ENCODE measurements at places on chromosomes 3 and 15. TPM values are rescaled to one million over a fixed set of nuclear protein-coding genes. Genes with fewer than 3 reads are reported as not detected.

GRCh38 chr3:172518929-172519640 is 4.1 kb downstream of the TNFSF10 start:
- DNase-seq = no peak
- H3K27me3 ChIP-seq = no peaks in the 10 kb centered on the region
- H3K4me3 ChIP-seq = no peak overlapping the region
- no peak overlapping the region for H3K27ac ChIP-seq
- H3K36me3 ChIP-seq = no peaks in the 10 kb centered on the region

- H3K27ac ChIP-seq = no peak overlapping the region
- no peaks in the 10 kb centered on the region for H3K4me1 ChIP-seq
- no peak for DNase-seq
- no peaks in the 10 kb centered on the region for H3K27me3 ChIP-seq
- no peaks in the 10 kb centered on the region for H3K36me3 ChIP-seq
Observed at GRCh38 chr3:23331141-23331935, 128.2 kb downstream of the UBE2E2 start.

- DNase-seq = no peak
- H3K4me3 ChIP-seq = no peak overlapping the region
- H3K36me3 ChIP-seq = no peaks in the 10 kb centered on the region
- H3K27ac ChIP-seq = no peak overlapping the region
- no peaks in the 10 kb centered on the region for H3K4me1 ChIP-seq
- H3K27me3 ChIP-seq = no peaks in the 10 kb centered on the region
Observed at GRCh38 chr15:37446921-37447320, 346.6 kb upstream of the MEIS2 start.

DNA sequence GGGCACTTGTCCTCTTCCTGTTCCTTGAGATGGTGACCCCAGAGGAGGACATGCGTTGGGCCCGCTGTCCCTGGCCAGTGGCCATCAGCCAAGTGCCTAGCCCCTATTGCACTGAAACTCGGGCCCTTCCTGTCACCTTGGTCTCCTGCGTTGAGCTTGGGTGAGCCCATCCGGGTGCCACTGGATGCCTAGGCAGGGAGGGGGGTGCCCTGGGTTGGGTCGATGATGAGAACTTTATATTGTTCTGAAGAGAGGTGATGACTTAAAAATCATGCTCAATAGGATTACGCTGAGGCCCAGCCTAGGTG is 221.8 kb downstream of the SNRPN start:
- H3K4me3 ChIP-seq = no peak overlapping the region
- H3K27me3 ChIP-seq = no peaks in the 10 kb centered on the region
- H3K27ac ChIP-seq = no peak overlapping the region
- H3K4me1 ChIP-seq = no peaks in the 10 kb centered on the region

DNA sequence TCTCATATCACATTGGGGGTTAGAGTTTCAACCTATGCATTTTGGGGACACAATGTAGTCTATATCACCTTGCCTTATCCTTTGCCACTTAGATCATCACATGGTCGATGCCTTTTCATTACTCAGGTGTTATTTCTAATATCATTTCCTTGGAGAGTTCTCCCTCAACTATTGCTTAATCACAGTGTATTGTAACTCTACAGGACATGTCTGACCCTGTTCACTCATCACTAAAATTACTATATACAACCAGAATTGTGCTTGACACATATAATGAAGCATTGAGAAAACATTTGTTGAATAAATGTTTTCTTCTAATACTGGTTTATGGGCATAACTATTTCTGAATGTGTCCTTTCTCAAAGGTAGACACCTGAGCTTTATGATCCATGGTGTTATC is 207.4 kb downstream of the EPHA6 start:
- H3K4me1 ChIP-seq = no peaks in the 10 kb centered on the region
- H3K4me3 ChIP-seq = no peak overlapping the region
- H3K27ac ChIP-seq = no peak overlapping the region
- no peaks in the 10 kb centered on the region for H3K27me3 ChIP-seq
- no peaks in the 10 kb centered on the region for H3K36me3 ChIP-seq

DNA sequence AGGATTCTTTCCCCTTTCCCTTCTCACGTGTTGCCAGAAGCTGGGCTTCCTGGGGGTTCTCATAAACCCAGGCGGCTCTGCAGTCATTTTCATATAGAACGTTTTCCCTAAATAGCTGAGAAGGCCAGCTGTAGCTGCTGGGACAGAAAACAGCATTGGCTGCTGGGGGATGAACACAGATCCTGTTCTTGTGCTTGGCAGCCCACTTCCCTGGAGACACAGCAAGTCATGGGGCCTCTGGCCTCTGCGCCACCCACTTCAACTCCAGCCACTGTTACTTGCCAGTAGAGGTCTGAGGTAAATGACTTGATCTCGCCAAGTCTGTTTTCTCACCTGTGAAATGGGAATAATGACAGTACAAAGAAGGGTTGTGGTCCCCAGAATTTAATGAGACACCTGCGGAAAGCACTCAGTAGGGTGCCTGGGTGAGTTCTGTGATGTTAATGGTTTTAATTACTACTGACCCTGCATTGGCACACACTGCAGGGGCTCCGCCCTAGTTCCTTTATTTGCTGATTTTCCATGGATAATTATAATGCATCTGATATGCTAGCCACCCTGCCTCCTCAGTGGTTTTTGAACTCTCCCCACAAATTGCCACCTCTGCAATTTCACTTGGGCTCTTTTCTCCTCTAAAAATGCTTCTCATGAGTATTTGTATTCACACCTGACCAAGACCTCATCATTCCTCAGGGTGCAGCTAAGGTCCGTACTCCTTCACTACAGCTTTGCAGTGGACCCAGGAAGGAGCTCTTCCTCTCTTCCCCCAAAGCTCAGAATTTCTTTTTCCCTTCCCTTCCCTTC is 274.7 kb downstream of the RPLP1 start:
- H3K27ac ChIP-seq = no peak overlapping the region
- no peaks in the 10 kb centered on the region for H3K4me1 ChIP-seq
- no peaks in the 10 kb centered on the region for H3K36me3 ChIP-seq
- no peaks in the 10 kb centered on the region for H3K27me3 ChIP-seq
- no peak overlapping the region for H3K4me3 ChIP-seq

- no peak overlapping the region for H3K27ac ChIP-seq
- no peaks in the 10 kb centered on the region for H3K4me1 ChIP-seq
- H3K27me3 ChIP-seq = no peaks in the 10 kb centered on the region
Observed at GRCh38 chr3:54936561-54936960, 8.7 kb upstream of the LRTM1 start.

GRCh38 chr15:30906366-30906765 is 2.7 kb downstream of the FAN1 start:
- no peak overlapping the region for H3K27ac ChIP-seq
- H3K27me3 ChIP-seq = no peaks in the 10 kb centered on the region
- H3K36me3 ChIP-seq = peaks cover 11% of the 10 kb centered on the region
- DNase-seq = no peak
- no peak overlapping the region for H3K4me3 ChIP-seq

The TF gene
- not detected for polyA plus RNA-seq

The ZDHHC19 gene
- 0.22 TPM for polyA plus RNA-seq

The SLC2A2 gene
- 24.6 TPM for polyA plus RNA-seq
